Fibroblast of skin of scalp (primary cell): ENCODE measurements at places on chromosomes 4 and X.

DNA sequence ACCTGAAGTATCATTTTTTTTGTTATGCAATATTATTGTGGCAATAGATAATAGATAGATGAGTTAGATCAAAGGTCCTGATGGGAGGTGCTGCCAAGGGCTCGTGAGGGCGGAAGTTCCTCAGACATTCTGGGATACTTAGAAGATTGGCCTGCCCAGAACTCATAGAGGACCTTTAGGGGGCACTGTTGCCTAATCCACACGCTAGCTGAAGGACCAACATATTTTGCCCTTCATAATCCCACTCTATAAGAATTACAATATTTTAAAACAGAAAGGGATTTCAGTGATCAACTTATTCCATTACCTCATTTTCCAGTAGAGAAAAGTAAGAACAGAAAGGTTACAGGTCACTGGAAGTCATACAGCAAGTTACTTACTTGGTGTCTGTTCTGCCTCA lies 22.9 kb upstream of the COX7B2 start:
- peak; percentile 44 for DNase-seq

DNA sequence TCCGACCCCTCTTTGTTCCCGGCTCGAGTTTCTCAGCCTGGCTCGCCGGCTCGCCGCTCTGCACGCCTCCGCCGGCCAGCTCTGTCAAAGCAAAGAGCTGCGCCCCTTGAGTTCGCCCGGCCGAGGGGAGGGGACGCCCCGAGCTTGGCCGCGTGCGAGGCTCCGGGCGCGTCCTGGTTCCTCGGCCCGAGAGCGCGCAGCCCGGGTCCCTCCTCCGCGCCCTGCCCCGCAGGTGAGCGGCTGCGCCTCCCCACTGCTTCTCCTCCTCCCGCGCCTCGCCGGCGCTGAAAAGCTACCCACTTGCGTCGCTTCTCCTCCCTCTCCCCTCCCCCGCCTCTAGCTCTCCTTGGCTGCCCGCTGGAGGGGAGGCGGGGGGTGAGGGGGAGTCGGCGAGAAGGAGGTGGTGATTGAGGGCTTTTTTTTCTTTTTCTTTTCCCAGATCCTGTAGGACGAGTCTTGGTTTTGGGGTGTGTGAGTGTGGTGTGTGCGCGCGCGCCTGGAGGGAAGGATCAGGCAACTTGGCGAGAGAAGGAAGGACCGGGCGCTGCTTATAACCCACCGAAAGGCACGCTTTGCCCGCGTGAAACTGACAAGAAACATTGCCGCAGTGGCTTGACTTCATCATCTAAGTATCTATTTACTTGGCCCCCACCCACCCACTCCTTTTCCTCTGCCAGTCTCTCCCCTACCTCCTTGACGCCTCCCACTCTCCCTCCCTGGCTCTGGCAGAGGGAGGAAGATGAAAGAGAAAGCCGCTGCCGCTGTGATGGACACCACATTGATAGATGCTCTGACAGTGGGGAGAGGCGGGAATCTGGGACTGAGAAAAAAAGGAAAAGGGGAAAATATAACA lies at the start of gene LEF1:
LEF1 (minus strand) TSS at position 262 of the 853 bp plus-strand sequence. CDS start 1,165 bp downstream, outside the sequence.
- DNase-seq = peak; percentile 32

- peak; percentile 83 for DNase-seq
Observed at GRCh38 chrX:10884246-10884645, 226.9 kb upstream of the HCCS start.

DNA sequence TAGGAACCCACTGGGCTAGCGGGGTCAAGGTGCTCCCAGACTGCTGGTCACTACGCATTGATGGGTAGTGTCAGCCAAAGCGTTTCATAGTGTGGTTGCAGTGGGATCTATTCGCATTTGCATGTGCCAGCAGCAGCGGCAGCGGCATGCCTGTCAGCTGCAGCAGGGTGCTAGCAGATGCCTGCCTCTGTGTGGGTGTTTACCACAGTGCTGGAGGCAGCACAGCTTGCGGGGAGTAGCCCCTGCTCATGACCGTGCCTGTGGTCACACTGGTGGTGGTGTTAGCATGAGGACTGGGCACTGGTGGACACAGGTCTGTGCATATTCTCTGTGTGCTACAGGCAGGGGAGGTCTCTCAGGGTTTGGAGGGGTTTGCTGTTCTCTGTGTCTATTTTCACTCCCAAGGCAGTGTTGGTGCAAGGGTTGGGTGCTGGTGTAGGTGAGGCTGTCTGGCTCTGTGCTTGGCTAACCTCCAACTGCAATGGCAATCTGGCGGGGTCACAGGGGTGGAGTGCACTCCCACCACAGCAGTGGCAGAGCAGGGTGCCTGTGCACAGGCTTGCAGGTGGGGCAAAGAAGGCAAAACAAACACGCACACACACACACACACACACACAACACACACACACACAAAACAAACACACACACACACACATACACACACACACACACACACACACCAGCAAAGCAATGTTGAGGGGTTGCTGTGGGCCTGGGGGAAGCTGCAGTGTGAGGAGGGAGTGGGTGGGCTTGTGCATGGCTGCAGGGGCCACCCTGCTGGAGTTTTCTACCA lies 184.4 kb downstream of the GLUD2 start:
- DNase-seq = no peak

DNA sequence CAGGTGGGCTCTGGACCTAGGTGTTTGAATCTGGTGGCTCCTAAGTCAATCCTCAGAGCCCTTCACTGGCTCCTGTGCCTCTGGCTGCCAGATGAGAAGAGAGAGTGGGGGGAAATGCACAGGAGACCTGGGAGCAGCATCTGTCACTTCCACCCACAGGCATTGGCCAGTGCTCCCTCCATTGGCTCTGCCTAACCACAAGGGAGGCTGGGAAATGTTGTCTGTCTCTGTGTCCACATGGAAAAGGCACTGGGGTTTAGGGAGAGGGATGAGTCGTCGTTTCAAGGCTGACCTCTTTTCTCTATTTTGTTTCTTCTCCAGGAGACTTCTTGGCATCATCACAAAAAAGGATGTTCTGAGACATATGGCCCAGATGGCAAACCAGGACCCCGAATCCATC lies 76.4 kb downstream of the CLCN4 start:
- DNase-seq = peak; percentile 14

DNA sequence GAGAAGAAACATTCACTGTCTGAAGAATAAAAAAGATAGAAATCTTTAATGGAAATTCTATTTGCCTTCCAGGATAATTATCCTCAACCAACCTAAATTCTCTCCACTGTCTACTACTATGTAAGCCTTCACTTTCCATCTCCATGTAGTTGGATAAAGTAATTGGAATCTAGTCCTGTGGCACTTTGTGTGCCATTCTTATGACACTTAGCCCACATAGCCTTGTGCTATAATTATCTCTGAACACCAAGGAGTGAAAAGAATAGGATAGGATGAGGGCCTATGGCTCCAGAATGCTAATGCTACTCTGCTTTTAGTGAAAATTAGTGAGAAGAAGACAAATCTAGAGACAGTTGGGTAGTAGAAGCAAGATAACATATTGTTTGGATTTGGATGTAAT lies 20.2 kb downstream of the PRSS48 start:
- DNase-seq = no peak

DNA sequence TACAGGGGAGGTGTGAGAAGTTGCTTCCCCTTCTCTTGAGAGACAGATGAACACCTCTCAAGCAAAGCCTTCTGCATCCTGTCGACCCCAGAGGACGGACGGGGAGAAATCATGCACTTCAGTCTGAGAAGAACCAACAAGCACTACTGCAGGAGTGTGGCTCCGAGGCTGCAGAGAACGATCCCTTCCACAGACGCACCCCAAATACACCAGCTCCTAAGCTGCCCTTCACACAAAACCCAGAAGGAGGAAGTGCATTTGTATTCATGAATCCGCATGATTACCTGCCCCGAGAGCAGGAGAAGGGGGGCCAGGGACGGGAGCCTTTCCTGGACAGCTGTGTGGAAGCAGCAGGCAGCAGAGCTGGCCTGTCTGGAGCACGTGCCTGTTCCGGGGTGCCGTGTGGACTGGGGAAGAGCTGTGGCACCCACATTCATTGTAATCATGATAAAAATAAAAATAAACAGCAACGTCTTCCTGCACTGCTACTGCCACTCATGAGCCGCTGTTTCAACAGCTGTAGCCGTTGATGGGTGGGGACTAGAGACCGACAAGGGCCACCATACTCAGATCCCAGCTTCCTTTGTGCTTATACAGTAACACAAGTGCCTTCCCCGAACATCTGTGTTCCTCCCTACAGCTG lies 42.9 kb downstream of the ACSL1 start:
- DNase-seq = no peak

DNA sequence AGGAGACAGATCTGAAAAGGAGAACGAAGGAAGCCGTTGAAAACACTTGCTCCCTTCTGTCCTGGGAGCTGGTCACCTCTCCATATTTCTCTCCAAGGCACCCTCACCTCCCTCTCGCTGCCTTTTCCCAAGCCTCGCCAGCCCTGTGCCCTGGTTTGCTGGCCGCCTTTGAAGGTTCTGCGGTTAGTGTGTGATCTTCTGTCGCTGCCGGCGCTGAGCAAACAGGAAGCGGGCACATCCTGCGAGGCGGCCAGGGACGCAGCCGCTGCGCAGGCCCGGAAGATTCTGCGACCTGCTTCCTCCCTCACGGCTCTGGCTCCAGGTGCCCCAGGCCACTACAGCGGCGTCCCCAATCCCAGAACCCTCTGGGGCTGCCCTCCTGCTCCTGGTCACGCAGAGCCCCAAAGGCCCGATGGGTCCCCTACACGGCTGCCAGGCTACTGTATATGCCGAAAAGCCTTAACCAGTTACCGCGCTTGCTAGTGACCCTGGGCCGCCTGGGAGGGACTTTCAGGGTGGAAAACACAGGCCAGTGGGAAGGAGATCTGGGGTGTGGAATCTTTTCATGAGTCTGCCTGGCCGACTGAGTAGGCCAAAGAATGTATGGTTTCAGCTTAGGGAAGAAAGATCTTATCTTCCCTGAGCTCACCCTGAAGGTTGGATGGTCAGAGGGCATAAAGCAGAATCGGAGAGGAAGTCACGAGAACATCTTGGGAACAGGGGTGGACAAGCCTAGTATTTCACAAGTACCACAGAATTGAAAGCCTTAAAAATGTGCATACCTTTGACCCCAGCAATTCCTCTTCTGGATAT lies 2.3 kb upstream of the SASH3 start:
- DNase-seq = no peak

GRCh38 chr4:8543623-8544022 lies 36.6 kb upstream of the GPR78 start:
- DNase-seq = no peak

DNA sequence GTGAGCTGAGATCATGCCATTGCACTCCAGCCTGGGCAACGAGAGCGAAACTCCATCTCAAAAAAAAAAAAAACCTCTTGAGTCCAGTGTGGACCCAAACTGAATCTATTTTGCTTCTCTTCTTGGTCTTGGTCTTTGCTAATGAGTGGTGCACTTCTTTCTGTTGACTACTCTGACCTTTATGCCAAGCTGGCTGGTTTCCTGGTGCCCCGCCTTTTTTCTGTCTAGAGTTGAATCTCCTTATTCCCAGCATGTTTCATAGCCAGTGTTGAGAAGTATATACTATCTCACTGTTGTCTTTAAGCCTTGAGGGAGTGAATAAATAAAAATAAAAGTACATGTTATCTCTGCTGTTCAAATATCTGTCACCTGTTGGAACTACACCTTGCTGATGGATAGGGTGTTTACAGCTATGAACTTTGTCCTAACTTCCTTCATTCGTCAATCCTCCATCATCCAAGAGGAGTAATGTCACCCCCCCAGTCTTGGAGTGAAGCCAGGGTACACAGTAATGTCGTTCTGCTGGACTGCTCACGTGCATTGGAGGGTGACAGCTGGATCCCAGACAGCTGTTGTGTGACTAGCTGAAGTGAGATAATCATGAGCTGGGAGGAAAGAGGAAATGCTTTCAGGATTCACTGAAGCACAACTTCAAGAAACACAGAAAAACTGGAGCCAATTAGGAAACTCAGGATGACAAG lies 99.3 kb upstream of the PRKG2 start:
- DNase-seq = peak; percentile 74

GRCh38 chrX:123773258-123773988 lies 40.6 kb upstream of the THOC2 start:
- DNase-seq = no peak

- DNase-seq = peak; percentile 41
Observed at GRCh38 chrX:24241822-24242648, 71.8 kb downstream of the SUPT20HL2 start.

- DNase-seq = peak; percentile 0
Observed at GRCh38 chr4:43089730-43090129, 197.2 kb downstream of the GRXCR1 start.

DNA sequence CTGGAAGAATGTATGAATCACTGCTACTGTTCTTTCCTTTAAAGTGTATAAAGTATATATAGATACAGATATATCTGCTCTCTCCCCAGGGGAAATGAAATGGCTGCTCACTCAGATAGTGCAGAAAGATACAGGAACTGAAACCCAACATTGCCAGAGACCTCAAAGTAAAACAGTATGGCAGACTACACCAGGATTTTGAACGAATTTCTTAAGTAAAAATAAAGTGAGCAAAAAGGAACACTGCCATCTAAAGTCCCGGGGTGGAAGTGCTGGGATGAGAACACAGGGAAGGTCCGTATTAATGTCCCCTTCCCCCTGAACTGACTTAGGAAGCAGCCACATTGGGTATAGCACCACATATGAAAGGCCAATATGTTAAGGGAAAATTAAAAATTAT lies 93.4 kb downstream of the TMA16 start:
- DNase-seq = peak; percentile 17

- DNase-seq = peak; percentile 63
Observed at GRCh38 chr4:173001571-173001970, 167.0 kb upstream of the GALNT7 start.

DNA sequence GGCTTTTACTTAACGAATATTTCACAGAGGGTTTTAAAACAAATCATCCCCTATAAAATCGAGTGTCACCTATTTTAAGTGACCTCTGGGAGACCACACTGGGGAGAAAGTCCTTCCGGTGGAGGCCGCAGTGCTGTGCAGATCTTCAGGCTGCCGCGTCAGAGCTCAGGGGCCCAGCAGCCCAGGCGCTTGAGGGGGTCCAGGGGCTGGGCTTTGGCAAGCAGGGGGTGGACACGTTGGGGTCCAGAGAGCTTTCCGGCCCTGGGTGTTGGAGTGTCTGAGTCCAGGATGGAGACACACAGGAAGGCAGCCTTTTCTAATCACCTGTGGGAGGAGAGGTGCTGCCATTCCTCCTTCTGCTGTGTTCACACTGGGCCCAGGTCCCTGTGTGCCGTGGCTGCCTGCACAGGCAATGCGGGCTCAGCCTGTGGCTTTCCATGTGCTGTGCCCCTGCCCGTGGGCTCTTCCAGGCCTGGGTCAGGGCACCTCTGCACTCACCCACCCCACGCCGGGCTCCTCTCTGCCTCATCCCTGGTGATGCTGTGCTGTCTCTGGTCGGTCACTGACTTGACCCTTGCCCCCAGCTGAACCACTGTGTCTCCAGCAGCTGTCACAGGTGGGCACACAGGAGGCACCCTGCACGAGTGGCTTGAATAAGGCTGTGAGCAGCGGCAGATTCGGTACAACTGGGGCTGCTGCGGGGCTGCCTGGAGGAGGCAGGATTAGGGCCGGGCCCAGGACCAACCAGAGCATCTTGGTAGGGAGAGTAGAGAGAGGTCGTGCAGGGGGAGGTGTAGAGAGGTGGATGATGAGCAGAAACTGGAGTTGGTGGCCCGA lies 10.0 kb downstream of the HTRA3 start:
- no peak for DNase-seq

- peak; percentile 38 for DNase-seq
Observed at GRCh38 chr4:168527560-168527959, 30.7 kb downstream of the PALLD start.

GRCh38 chrX:42664680-42665079 lies 113.3 kb downstream of the PPP1R2C start:
- no peak for DNase-seq

GRCh38 chr4:150906987-150907633 lies 108.0 kb downstream of the LRBA start:
- DNase-seq = peak; percentile 1

GRCh38 chr4:38582889-38583470 lies 81.0 kb upstream of the KLF3 start:
- DNase-seq = peak; percentile 52
